Tongue (tissue), 3 donors: ENCODE measurements at places on chromosomes 13 and 19. TPM values are rescaled to one million over a fixed set of nuclear protein-coding genes. Genes with fewer than 3 reads are reported as not detected.

DNA sequence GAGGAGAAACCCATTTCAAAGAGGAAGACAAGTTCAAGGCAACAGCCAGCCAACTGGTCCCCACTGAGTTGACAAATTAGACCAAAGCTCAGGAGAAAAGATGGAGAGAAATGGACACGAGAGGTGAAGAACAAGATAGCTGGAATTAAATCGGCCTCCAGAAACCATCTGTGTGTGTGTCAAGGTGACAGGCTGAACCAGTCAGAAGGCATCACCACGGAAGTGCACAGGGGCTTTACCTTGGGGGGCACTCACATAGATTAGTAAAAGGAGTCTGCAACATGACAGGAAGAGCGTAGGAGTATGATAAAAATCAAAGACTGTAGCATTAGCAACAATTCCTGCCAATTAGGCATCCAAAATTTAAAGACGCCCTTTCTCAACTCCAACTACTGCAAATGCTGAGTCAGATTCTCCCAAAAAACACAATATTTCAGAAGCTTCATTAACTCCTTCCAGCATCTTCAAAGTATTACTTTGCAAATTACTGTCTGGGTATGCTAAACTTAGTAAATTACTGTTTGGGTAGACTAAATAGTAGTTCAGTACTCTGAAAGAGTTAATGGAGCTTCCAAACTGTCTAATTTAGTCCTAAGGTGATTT is 66.2 kb downstream of the FOXO1 start:
- DNase-seq, result no peak

DNA sequence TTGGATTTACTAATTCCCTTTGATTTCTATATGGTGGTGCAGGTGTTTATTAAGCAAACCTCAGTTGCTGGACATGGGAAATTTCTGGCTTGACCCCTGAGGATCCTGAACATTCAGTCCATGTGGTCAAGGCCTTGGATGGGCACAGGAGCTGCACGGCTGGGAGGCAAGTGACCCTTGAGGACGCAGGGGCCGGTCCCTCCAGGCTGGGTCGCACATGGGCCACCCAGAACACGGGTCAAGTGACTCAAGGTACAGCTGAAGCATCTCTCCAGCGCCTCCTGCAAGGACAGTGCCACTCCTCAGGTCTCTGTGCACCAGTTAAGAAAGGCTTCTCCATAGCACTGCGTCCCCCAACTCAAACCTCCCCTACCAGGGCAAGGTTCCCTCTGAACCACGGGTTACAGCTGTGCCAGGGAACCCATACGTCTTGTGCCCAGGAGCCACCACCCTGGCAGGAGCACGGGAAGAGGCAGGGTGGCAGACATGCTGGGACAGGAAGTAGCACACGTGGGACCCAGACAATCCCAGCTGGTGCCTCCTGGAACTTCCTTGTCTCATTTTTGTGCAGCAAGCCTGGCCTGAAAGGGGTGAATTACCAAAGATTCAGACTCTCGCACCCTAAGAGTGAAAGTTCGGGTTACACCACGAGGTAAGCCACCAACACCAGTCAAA is 93.1 kb downstream of the SPACA7 start:
- no peak for DNase-seq

Gene PLA2G4C
- total RNA-seq, result 32.3 TPM

DNA sequence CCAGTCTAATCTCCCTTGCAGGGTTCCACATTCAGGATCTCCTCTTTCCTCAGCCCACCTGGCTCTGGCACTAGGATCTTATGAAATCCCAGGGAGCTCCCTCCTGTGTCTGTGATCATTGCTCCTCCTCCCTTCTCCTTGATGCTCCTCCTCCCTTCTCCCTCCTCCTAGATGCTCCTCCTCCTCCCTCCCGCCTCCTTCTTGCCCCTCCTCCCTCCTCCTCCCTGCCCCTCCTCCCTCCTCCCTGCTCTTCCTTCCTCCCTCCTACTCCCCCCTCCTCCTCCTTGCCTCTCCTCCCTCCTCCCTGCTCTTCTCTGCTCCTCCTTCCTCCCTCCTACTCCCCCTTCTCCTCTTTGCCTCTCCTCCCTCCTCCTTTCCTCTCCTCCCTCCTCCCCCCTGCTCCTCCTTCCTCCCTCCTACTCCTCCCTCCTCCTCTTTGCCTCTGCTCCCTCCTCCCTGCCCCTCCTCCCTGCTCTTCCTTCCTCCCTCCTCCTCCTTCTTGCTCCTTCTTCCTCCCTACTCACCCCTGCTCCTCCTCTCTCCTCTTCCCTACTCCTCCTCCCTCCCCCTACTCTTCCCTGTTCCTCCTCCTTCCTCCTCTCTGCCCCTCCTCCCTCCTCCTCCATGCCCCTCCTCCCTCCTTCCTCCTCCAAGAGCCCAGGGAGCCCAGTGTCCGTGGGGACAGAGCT is 14.9 kb upstream of the ZBTB7A start:
- DNase-seq, result no peak

- no peak for DNase-seq
These were observed 23.2 kb upstream of the TTYH1 start for GRCh38 chr19:54392105-54392504.

DNA sequence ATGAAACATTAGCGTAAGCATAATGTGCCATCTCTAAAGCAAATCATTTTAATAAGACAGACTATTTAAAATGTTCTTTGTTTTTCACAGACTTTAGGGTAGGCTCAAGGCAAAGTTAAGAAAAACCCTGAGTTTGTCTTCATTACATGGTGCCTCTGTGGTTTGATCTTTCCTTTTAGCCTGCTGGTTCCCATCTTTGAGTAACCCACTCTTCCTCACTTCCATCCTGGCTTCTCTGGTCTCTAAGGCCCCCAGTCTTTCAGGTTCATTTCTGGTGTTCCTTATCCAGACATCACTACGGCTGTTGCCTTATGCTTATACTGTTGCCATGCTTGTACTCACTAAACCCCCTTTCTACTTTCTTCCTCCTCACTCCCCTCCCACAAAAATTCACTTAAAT is 38.4 kb downstream of the DACH1 start:
- DNase-seq, result no peak

- DNase-seq, result no peak
These were observed 159.0 kb downstream of the TEX29 start for GRCh38 chr13:111479412-111479811.

DNA sequence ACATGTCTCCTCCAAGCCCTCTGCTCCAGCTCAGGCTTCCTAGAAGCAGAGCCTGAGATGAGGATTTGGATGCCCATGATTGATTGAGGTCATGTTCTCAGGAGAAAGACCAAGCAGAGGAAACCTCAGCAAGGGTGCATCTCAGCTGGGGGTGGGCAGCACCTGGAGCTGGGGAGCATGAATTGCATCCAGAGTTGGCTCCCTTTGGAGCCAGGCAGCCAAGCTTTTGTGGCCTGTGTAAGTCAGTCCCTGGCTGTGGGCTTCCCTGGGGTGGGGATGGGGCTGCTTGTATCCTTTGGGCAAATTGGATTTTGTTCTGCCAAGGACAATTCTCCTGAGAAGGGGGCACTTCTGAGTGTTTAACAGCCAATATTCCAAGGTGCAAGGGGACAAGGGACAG is 91.5 kb upstream of the WASF3 start:
- DNase-seq, result no peak
